Dermis microvascular lymphatic vessel endothelial cell (primary cell): ENCODE measurements at places on chromosomes 6 and 20.
A peak's percentile ranks its signal among the peaks of the same experiment; 100 is the strongest.

DNA sequence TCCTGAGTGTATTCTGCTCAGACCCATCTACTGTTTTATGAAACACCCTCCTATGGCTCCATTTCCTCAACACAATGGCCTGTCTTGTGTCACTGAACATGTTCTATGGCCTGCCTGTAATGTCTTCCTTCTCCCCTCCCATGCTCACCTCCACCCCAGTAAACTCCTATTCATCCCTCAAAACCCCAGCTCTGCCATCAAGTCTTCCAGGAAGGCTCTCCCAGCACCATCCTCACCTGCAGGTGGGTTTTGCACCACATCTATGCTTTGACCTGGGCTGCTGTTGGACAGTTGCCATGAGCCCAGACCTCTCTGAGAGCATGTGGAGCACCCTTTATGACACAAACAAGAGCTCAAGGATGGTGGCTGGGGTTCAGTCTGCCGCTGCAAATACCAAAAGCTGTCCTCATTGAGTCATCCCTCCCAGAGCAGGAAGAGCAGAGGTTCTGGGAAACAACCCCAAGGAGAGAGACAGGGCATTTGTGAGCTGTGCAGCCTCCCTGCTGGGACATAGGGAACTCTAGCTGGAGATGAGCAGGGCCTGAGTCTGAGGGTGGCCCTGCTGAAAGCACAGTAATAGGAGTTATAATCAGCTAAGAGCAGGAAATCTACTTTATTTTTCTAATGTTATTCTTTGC lies 93.8 kb upstream of the CD93 start:
- DNase-seq, result no peak

DNA sequence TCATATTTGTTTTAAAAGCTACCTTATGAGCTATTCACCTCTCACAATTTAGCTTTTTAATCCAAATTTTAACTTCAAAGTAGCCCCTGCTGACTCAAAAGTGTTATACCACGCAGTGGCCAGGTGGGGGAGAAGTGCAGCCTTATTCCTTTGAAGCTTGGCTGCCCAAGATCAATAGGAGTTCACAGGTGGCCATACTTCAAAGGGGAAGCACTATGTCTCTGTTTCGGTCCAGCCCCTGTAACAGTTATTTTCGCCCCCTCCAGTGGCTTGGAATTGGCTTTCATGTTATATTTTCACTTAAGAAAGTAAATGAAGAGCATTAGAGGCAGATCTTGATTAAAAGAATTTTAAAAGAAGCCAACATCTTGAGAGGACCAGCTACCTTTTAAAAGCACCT lies 608.4 kb downstream of the EPHA7 start:
- peak; percentile 39 for DNase-seq

- DNase-seq, result no peak
These were observed 10.0 kb downstream of the PKIG start for GRCh38 chr20:44592366-44592765.

- no peak for DNase-seq
These were observed 39.8 kb upstream of the TAGAP start for GRCh38 chr6:159084493-159085091.

DNA sequence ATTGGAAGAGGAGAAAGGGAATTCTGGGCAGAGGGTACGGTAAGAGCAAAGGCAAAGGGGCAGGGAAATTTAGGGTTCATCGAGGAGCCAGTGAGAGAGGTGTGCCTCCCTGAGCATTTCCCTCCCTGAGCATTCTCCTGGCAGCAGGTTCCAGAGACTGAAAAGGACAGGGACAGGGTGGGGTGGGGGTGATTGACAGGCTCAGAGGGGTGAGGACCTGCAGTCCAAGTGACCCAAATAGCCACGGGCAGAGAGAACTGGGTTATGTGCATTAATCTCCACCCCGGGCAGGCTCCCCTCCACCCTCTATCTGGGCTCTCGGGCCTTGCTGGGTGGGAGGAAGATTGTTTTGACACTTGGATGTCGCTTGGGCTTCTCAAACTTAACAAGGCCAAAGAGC lies 69.5 kb downstream of the KCNB1 start:
- no peak for DNase-seq

DNA sequence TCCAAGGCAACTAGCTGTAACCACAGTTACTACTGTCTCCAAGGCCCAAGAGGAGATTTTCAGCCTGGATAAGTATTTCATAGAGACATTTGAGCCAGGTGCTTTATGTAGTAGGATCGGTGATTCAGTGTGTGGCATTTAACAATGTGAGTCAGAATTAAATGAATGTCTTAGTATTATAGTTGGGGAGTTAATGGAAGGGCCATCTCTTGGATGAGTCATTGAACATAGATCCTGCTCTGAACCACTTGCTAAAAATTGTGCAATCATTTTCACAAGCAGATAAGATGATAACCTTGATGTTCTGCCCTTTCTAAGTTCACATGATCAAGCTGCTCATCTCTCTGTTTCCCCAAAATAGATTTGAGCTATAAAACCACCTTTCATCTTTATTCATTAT lies 668.9 kb upstream of the CITED2 start:
- DNase-seq, result no peak

DNA sequence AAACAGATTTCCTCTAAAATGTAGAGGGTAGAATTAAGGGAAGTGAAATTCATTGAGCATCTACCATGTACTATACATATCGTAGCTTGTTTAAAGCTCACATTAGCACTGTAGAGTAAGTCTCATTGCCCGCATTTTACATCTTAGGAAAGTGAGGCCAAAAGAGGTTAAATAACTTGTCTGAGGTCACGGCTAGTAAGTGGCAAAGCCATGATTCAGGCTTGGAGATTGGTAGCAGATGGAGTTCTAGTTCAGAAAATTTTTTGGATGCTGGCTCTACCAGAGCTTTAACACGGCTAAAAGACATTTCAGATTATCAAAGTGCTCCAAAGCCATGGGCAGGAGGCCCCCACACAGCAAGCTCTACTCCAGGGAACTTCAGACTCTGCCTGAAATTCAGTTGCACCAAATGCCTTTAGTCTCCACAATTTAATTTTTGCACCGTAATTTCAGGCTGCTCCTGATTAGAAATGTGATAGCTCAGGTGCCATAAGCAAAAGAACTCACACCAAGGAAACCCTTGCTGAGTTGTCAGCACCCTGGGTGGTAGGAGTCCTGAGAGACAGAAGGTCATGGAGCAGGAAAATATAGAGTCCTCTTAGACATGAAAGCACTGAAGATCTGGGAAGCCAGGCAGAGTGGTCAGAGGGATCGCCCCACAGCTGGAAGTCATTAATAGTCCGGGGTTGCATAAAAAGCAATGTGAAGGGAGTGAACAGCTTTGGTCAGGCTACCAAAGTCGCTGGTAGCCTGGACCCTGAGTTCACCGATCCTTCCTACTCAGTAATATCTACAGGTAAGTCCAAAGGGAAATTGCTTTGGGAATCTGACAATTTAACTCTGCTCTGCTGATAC lies 55.2 kb upstream of the ASIP start:
- DNase-seq, result no peak

DNA sequence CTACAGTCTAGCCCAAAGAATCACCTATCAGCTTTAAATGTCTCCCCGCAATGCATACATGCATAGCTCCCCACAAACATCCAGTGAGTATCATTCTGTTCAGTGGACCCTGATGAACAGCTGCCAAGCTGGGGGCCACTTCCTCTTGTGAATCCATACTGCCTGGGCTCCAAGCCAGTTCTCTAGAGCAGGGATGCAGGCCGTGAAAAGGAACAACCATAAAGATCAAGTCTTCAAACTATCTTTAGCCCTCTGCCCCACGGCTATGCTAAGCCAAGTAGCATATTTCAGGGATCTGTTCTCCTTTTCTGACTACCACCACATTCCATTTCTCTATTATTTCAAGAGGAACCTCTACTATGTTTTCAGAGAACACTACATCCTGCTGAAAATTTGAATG lies 191.7 kb upstream of the BTBD3 start:
- DNase-seq, result peak; percentile 5
